BJ (cell line): ENCODE measurements at places on chromosomes 5 and 9.

DNA sequence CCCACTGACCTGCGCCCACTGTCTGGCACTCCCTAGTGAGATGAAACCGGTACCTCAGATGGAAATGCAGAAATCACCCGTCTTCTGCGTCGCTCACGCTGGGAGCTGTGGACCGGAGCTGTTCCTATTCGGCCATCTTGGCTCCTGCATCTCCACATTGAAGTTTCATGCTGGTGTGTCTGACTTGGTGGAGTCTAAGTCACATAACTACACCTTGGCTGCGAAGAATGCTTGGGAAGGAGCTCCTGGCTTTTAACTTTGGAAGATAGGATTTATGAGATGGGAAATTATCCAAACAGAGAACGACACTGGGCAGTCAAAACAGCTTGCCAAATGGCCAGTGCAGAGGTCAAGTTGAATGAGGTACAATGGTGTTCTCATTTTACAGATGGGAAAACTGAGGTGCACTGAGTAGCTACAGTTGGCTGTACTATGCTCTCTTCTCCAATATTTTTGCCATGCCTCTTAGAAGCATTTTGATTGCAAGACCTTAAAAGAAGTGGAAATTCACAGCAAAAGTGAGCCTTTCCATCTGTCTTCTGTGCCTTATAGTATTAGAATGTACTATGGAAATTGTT lies 36.7 kb downstream of the CCDC192 start:
- DNase-seq: no peak

- no peak for DNase-seq
Observed at GRCh38 chr5:93894601-93895354, 153.4 kb upstream of the POU5F2 start.

DNA sequence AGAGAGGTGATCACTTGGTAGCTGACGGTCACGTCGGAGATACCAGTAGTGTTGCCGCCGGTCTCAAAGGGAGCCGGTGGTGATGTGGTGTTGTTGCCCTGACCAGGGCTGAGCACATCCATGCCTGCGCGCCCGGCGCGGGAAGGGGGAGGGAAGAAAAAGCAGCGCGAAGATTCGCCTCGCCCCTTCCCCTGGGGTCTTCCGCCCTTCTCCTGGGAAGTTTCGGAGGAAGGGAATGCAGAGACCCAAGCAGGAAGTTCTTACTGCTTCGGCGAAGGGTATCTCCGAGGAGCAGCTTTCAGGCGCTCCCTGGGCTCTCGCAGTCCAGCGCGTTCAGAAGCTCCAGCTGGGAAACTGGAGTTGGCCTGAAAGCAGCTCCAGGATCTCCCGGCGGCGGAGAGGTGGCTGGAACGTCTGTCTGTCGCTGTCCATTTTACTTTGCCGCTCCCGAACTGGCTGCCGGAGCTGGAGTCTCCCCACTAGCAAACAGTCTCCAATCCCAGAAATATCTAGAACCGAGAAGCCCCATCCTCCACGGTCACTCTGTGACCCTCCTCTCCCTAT lies 565 bp downstream of the HTR1A start:
- DNase-seq: no peak

GRCh38 chr9:99602854-99603253 lies 218.8 kb upstream of the NR4A3 start:
- DNase-seq: no peak

DNA sequence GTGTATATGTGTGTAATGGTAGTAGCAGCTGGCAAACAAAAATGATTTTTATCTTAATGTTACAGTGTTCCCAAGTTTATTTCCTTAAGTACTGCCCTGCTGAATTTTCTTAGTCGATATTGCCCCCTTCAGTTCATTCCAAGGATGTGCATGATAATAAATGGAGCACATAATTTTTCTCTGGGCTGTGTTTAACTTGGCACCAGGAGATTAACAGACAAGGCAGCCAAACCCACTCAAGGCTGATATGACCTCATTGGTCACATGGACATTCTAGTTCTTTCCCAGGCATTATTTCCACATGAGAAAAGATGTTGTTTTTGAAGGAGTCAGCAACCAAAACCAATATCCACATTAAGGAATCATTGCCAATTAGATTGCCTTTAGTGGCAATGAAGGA lies 61.8 kb downstream of the COX7C start:
- DNase-seq: peak; percentile 19

DNA sequence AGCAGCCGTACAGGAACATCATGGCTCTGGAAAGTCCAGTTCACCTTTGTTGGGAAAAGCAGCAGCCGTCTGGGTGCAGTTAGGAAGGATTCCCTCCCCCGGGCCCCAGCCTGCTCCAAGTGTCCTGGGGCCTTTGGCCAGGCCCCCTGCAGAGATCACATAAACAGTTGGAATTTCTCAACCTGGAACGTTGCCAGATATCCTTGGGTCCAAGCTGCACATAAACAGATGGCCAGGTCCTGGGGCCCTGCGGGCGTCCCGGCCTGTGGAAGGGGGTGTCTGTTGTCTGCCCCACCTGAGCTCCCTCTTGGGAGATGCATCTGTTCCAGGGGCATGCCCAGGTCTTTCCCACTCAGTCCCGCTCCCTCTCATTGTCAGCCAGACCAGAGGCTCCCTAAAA lies 92.7 kb downstream of the COL5A1 start:
- DNase-seq: no peak

DNA sequence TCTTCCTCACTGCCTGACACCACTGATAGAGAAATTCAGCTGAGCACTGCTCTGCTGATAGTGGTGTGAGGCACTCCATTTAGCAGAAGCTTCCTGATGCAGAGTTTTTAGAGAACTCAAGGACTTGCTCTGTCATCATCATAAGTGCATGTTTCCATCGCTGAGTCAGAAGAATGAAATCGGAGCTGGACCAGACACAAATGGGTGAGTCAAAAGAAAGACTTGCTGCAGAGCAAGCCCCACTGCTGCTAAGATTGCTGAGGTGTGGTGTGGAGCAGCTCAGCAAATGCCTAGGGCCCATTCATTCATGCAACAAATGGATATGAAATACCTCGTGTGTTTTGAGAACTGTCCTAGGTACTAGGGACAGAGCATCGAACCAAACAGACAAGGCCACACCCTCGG lies 410.2 kb upstream of the SLC30A5 start:
- peak; percentile 97 for DNase-seq

- DNase-seq: no peak
Observed at GRCh38 chr5:39302472-39302871, 61.8 kb downstream of the C9 start.

DNA sequence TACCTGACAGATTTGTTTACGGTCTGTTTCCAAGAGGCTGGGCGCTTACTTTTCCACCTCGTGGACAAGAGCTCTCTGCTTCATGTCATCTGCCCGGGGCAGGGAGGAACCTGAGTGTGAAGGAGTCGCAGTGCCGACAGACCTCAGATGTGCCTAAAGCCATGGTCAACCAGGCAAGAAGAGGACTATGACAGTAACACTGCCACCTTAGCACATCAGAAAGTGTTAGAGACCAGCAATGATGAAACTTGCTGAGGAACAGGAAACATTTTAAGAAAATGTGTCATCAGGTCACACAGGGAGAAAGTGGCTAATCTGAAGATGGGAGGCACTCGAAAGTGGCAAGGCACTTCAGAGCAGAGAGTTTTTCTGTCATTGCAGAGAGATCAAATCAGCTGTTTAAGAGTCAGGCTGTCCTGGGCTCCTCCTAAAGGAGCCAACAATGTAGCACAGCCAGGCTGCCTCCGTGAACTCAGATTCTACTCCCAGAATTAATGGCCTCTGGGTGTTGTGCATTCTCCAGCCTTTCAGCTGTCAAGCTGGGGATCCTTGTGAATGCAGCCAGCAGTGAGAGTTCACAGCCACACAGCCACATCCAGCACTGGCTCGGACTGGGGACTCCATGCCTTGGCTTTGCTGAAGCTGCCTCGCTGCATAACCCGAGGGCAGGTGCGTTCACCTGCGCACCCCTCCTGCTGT lies 94.6 kb downstream of the RAPGEF1 start:
- DNase-seq: no peak

DNA sequence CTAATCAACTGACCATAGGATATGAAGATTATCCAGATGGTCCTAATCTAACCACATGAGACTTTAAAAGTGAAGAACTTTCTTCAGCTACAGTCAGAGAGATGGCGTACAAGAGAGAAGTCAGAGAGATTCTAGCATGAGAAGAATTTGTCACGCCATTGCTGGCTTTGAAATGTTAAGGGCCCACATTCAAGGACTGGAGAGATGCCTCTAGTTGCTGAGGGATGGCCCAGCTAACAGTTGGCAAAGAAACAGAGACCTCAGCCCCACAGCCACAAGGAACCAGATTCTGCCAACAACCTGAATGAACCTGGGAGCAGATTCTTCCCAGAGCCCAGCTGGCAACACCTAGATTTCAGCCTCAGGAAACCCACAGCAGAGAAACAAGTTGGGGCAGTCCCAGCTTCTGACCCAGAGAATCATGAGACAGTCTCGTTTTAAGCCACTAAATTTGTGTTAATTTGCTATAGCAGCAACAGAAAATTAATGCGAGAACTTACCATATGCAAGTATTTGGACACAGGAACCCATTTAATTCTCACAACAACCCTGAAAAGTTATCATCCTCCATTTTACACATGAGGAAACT lies 132.0 kb downstream of the MLLT3 start:
- no peak for DNase-seq

GRCh38 chr5:64971513-64971912 lies 202.8 kb downstream of the CWC27 start:
- DNase-seq: no peak

DNA sequence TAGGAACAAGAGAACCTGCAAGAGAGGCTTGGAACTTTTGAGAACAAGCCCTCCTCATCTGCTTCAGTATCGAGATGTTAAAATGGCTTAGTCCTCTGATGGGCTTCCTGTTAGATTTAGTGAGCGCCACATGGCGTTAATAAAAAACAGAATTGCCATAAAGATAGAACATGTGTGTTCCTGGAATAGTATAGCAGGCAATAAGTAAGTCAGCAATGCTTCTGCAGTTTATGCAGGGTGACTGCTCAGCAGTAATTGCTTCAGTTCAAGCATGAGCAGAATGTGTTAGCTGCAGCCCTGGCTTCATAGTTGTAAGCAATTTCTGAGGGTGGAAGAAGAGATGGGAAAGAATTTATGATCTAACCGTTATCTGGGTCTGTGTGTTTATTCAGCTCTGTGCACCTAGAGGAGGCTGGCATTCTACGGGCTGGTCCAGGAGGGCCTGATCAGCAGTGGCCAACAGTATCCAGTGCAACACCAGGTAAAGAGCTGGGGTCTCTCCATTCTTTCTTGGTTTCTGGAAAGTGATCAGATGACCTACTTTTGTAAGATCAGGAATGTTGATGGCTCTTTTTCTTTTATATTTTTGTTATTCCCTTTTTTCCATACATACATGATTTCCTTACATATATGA lies 15.9 kb downstream of the PCDHAC2 start:
- DNase-seq: no peak

DNA sequence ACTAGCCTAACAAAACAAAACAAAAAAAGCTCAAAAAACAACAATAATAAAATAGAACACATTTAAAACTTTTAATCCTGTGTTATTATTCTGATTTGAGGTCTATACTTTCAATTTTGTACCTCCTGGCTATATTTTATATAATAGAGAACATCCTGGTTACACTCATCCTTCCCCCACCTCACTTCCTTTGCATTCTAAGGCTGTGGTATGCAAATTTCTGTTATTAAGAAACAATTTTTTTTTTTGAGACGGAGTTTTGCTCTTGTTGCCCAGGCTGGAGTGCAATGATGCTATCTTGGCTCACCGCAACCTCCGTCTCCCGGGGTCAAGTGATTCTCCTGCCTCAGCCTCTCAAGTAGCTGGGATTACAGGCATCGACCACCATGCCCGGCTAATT lies 3.1 kb upstream of the RPL37 start:
- DNase-seq: no peak

GRCh38 chr5:154749491-154749890 lies 5.7 kb upstream of the LARP1 start:
- DNase-seq: no peak

DNA sequence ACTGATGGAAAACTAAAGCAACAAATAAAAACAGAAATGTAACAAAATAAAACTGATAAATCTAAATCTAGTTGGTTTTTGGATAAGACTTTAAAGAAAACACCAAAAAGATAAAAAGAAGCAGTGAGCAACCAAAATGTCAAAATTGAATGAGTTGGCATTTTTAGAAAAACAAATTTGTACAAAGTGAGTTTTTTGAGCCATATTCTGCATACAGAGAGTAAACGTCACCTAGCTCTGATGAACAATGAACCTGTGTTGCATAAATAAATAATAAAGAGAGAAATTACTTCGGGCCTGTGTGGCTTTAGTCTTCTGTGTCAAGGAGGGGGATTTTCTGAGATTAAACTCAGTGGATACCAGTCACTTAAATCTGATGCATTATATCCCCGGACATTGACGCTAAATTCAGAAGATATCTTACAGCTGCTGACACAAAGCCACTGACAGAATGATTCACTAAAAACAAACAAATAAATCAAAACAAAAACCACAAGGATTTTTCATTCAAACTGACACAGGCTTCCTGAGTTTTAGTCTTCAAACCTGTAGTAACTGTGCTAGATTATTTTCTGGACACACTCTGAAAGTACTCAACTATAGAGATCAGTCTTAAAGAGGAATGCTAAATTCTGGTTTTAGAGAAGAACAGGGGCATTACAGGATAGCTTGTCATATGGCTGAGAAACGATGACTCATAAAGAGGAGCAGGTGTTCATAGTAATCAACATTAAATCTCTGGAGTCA lies 403.5 kb upstream of the ST8SIA4 start:
- DNase-seq: no peak

DNA sequence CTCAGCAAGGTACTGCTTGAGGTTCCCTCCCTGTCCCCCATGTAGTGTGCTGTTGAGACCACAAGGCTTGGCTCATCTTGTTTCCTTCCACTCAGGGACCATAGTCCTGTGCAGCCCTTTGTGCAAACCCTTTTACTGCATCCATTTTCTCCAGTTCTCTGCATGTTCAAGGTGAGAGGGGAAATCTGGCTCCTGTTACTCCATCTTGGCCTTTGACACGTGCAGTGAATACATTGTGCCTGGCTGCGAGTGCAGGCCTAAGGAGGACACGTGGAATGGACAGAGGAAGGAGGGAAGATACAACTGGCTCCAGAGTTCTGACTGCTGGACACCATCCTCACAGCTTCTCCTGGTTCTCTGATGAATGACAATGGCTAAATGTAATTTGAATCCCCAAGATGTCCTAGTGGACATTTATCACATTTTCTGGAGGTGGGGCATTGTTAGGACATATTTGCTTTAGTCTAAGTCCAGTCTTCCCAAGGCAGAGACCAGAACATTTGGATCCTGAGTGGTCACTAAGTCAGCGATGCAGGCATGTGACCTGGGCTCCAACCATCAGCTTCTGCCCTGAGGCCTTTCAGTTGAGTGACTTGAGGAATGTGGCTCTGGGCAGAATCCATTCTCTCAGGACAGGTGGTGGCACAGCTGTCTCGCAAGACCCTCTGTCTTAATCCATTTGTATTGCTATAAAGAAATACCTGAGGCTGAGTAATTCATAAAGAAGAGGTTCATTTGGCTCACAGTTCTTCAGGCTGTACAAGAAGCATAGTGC lies 189.0 kb upstream of the DAP start:
- no peak for DNase-seq

GRCh38 chr9:33140401-33141360 lies 26.5 kb downstream of the B4GALT1 start:
- DNase-seq: no peak
